BJ (cell line): ENCODE measurements at places on chromosomes 12 and 14.

DNA sequence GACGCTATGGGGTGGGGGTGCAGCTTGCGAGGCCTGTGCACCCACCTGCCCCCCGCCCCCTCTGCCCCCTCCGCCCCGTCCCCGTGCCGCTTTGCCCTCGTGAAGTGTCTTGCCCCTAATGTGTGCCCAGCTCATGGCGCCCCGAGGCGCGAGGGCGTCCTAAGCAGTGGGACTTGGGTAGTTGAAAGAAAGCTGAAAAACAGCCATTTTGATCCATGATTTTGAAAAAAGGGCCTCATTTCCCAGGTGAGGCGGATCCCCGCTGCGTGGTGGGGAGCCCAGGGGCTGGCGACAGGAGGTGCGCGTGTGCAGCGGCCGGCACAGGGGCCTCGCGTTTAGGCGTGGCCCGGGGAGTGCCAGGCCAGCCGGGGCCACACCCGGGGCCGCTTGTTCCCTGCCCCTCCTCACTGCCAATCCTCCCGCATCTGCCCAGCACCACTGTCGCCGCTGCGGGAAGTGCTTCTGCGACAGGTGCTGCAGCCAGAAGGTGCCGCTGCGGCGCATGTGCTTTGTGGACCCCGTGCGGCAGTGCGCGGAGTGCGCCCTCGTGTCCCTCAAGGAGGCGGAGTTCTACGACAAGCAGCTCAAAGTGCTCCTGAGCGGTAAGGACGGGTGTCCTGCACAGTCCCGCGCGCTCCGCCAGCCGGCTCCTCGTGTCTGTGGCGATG, 11.8 kb downstream of the ZFYVE21 start:
- DNase-seq: no peak

DNA sequence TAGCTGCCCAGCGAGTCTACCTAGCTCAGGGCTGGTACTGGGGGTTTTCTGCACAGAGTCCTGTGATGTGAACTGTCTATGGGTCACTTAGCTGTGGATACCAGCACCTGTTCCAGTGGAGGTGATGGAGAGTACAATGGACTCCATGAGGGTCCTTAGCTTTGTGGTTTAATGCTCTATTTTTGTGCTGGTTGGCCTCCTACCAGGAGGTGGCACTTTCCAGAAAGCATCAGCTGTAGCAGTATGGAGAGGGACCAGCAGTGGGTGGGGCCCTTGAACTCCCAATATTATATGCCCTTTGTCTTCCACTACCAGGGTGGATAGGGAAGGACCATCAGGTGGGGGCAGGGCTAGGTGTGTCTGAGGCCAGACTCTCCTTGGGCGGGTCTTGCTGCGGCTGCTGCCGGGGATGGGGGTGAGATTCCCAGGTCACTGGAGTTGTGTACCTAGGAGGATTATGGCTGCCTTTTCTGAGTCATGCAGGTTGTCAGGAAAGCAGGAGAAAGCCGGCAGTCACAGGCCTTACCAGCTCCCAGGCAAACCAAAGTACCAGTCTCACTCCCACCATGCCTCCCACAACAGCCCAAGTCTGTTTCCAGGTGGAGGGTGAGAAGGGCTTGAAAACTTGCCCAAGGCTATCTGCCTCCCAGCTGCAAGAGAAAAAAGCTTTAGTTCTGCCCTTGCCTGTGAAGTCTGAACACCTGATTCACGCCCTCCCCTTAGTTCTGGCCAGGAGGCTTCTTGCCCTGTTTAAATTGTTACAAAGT, 163.0 kb upstream of the NUDT4 start:
- DNase-seq: no peak

DNA sequence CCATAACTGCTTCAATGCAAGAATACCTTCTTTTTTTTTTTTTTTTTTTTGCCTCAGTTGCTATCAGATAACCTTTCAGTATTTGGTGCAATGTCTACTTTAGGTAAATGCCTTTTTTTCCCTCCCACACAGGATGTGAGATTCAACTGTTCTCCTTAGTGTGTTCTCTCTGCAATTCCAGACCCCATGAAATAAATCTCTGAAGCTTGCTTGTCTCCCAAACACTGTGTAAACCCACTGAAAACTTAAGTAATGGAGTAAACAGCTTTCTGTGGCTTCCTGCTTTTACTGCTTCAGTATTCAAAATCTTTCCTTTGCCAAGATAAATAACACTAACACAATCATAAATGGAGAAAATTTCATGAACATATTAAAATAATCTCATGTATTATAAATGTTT, 55.8 kb upstream of the CLEC14A start:
- no peak for DNase-seq

GRCh38 chr14:92004062-92004461, 35.8 kb downstream of the TRIP11 start:
- no peak for DNase-seq

DNA sequence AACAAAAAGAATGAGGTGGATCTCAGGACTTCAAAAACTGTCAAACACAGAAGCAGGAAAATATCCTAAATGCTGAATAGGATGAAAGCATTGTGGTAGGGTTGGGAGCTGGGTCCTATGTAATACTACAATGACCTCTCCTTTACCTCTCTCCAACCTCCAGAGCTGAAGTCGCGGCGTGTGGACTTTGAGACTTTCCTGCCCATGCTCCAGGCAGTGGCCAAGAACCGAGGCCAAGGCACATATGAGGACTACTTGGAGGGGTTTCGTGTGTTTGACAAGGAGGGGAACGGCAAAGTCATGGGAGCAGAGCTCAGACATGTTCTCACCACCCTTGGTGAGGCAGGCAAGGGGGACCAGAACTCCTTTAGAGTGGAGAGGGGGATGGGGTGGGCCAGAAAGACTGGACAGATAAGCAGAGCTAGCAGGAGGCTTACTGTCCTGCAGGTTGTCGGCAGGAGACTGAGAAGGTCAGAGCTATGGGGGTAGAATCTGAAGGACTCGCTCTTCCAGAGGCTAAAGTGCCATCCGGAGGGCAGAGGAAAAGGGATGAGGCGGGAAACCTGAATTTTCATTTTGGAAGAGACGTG, 2.8 kb upstream of the MYL6 start:
- DNase-seq: no peak

GRCh38 chr14:25557466-25557865, 507.5 kb upstream of the STXBP6 start:
- DNase-seq: no peak

- DNase-seq: no peak
Measured at GRCh38 chr14:103343164-103343879, 9.3 kb downstream of the EIF5 start.

- no peak for DNase-seq
Measured at GRCh38 chr14:101562659-101563351, 1.5 kb downstream of the DIO3 start.

GRCh38 chr12:123860377-123860776, 98.3 kb downstream of the DNAH10 start:
- DNase-seq: no peak

GRCh38 chr12:119354172-119354571, 19.6 kb downstream of the CCDC60 start:
- no peak for DNase-seq

DNA sequence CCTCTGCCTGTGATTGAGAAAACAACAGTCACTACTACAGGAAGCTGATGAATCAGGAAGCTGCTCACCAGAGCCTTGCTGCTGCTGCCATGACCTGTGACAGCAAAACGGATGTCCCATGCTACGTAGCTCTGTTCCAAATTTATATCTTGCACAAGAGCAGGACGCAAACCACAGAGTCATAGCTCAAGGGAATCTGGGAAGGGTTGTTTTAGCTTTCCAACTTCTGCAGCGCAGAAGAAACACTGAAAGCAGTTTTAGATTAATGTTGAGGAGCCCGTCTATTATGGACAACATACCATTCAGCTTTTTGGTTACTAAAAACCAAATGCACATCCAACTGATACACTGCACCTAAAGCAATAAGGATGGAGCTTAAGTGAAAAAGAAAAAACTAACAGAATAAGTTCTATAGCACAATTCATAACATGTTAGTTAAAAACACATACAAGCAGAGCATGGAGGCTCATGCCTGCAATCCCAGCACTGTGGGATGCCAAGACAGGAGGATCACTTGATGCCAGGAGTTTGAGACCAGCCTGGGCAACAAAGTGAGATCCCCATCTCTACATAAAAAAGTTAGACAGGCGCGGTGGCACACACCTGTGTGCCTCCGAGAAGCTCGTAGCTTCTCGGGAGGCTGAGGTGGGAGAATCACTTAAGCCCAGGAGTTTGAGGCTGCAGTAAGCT, 1.7 kb upstream of the ANKRD33 start:
- peak; percentile 88 for DNase-seq
